ENCODE measurements at places on chromosomes 1 and 21.

DNA sequence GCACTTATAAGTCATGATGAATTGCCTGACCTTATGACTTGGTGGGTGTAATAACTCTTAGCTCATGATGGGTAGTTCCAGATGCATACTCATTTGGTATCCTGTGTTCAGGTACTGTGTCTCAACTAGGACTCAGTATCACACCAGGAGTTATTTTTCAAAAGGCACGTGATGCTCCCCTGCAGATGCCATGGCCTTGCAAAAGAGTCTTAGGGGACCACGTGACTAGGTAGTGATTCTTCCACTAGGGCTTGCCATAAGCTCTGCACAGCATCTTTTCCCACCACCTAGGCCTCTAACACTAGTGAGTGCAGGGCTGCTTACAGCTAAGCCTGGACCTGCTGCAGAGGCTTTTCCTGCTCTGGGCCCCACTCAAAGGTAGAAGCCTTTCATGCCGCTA is 3.9 kb upstream of the FCAMR start:
- DNase-seq, result no peak

DNA sequence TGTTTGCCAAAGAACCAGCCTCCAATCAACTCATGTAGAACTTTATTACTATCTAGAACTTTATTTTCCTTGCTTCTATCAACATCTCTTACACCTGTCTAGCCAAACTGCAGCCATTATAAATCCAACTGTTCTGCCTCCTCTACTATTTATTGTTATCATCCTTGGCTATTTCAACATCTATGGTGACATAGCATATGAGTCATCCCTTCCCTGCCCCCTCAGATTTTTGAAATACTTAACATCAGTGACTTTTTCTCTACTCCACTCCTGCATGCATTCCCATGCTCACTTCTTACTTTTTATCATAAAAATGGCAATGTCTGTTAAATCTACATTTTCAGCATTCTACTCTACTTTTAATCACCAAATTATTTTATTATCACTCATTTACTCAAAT is 544.9 kb upstream of the NEGR1 start:
- DNase-seq, result no peak

GRCh38 chr1:206693592-206693991 is 8.9 kb downstream of the MAPKAPK2 start:
- DNase-seq, result no peak

DNA sequence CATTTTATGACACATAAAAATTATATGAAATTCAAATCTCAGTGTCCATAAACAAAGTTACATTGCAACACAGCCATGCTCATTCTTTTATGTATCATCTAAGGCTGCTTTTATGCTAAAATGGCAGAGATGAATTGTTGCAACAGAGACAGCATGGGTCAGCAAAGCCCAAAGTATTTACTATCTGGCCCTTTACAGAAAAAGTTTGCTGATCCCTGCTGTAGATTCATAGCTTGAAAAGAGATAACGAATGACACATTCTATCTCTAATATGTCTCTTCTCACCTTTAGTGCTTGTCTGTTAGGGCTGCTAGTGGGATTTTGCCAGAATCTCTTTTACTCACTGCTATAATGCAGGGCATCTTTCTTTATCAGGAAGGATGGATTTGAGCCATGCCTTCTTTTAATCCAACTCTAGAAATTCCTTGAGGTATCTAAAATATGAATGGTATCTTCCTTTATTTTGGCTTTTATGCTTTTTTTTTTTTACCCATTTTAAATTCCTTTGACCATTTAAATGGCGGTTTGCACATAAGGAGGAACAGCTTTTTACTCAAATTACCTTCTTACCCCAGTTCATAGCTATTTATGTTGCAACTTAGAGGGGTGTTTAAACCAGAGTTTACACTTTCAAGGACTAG is 598.2 kb downstream of the PLPP3 start:
- DNase-seq, result no peak

GRCh38 chr21:20253261-20253660 is 744.9 kb upstream of the NCAM2 start:
- DNase-seq, result no peak

GRCh38 chr1:178371933-178372388 is 124.8 kb downstream of the CLEC20A start:
- no peak for DNase-seq

GRCh38 chr1:75672108-75672507 is 52.4 kb upstream of the ACADM start:
- DNase-seq, result no peak

DNA sequence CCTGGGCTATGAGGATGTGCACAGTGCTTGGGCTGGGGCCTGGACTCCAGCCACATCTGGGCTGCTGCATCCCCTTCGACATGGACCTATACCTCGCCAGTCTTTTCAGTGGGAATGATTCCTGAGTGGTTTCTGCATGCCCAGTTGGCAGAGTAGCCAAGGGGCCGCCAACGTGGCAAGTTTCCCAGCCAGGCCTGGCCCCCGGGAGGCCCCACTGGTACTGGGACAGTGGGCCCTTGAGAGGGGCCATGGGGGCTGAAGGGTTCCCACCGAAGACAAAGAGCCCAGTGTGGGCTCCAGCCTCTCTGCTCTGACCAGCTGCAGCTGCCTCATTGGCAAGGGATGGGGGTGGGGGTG is 15.4 kb downstream of the RAP1GAP start:
- DNase-seq, result no peak

GRCh38 chr1:12049616-12050015 is 13.5 kb upstream of the TNFRSF8 start:
- peak; percentile 64 for DNase-seq

DNA sequence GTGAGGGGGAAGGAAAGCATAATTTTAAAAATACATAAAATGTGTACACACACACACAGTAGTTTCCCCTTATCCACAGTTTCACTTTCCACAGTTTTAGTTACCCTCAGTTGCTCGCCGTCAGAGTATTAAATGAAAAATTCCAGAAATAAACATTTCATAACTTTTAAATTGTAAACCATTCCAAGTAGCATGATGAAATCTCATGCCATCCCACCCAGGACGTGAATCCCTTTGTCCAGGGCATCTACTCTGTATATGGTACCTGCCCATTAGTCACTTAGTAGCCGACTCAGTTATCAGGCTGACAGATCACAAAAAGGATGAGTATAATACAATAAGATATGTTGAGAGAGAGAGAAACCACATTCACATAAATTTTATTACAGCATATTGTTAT is 36.2 kb downstream of the EPS15 start:
- DNase-seq, result no peak

DNA sequence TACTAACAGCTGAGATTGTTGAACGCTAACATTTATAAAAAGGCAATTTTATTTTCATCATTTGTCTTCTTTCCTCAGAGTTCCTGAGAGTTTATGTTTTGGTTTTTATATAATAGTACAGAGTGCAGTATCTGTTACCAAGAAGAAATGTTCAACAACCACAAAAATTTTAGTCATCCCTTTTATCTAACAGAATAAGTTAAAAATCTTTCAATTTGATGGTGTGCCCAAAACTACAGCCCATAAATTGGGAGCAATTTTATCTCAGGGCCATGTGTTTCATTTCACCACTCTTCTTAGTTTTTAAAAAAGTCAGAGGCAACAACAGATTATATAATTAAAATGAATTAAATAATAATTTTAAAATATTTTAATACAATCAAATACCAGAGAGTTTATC is 37.1 kb downstream of the NEXN start:
- DNase-seq, result no peak

- no peak for DNase-seq
These were observed 68.4 kb downstream of the LUZP1 start for GRCh38 chr1:23100074-23100748.

DNA sequence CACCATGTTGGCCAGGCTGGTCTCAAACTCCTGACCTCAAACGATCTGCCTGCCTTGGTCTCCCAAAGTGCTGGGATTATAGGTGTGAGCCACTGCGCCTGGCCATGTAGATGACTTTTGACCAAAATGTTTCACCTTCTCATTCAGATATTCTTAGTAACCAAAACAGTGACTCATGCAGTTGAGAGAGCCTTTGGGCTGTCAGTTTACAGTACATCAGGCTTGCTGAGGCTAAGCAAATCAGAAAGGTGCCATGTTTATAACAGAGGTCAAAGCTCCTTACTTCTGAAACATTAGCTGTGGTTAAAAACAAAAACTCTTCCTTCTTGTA is 21.0 kb downstream of the CNIH4 start:
- no peak for DNase-seq

DNA sequence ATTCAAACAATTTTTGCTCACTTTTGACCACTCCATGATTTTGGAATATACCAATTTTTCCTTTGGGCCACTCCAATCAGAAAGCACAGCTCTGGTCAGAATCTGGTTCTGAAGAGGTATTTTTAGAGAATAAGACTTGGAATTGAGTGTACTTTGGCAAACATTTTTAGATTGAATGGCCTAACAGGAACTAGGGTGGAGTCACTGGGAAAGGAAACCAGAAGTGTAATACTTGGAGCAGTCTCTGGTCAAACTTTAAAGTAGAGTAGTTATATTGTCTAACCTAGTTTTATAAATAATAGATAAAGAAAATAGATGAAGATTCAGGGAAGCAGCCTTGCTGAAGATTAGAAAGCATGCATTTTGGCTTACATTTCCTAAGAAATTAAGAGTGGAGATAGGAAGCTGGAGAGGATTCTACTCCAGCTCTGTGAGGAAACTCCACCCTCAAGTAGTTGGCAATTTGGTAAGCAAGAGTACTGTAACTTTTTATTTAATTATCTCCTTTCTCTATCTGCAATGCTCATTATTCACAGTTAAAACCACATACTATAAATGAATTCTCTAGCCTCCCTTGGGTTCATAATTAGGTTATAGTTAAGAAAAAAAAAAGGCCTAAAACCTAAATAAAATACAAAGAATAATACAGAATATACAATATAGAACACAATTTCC is 15.8 kb downstream of the STIL start:
- DNase-seq, result no peak

DNA sequence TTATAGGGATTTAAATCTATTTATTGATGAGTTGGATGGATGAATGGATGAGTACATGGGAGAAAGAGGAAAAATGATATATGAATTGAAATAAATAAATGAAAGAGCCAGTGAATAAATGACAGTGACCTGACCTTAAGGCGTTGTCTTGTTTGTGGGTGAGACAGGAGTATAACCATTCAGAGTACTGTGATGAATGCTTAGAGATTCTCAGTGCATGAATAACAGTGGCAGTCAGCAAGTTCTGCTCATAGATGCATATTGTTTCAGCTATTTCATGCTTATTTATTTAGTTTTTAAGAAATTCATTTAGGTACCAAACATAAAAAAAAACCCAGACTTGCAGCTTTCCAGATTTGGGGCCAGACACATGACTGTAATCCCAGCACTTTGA is 116.4 kb downstream of the FGGY start:
- DNase-seq, result no peak

- no peak for DNase-seq
These were observed 20.7 kb downstream of the SH3BP5L start for GRCh38 chr1:248804771-248805681.

- no peak for DNase-seq
These were observed 12.3 kb downstream of the BCAR3 start for GRCh38 chr1:93669369-93669768.

DNA sequence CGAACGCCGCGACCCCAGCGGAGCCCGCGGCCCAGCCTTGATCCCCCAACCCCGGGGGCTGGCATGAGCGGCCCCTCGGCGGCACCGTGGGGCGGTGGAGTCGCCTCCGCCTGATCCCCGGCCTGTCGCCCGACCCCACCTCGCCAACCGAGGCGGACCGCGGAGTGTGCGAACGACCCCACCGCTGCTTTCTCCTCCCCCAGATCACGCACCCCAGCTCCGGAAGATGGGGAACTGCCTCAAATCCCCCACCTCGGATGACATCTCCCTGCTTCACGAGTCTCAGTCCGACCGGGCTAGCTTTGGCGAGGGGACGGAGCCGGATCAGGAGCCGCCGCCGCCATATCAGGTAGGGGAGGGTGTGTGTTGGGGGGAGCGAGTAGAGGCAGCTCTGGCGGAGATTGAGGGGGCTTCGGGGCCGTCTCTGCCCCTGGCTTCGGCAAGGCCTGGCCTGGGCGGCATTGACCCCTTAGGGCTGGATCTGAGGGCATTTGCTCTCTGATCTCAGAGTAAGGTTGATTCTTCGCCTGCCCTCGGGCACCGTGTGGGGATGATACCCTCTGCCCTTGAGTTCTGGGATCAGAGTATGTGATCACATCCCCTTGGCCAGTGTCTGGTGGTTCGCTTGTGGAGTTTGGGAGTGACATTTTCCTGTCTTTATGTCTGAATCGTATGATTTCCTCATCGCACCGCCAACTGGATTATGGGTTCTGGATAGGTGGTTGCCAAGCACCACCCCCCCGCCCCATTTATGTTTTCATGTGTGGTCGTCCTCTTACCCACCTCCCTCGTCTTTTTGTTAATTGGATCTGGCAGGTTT is 668 bp downstream of the RNF11 start:
- DNase-seq, result peak; percentile 30

DNA sequence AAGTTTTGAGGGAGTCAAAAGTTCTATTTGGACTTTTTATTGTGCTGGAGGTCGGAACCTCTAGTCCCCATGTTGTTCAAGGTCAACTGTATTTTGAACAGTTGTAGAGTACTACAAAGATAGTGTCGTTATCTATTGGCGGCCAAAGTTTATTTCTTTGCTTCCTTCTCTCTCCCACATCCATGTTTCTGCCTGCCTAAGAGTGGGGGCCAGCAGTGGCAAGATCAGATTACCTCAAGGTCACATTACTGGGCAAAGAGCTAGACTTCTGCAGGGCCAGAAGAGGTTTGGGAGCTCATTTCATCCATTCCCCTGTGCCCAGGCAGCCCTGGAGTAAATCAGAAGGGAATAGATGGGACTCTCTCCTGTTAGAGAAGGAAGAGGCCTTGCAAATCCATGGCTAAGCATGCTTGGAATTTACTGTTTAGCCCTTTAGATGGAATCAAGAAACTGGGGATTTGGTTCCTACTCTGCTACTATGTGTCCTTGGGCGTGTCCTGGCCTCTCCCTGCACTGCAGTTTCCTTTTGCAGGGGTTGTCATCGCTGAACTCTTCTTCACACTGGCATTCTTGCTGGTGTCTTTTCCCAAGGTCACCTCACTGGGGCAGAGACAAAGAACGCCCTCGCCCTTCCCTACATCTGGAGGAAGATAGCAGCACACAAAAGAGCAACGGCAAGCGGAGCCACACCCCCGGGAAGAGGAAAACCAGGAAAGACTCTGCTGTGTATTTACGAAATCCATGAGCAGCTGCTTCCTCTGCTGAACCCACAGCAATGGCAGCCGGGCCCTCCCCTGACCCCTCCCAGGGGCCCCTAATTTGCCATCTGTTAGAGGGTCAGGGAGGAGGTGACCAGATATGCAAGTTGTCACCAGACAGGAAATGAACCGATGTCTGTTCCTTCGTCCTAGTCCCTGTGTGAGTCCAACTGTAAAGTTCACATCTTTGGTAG is 73.3 kb downstream of the PLPP3 start:
- DNase-seq, result no peak

Measured in NCI-H1092 treated with DMSO at 0.1 percent for 48 hours (cell line).